Mesenteric fat pad (tissue), 1 donor: ENCODE measurements at places on chromosomes 2 and 18. TPM values are rescaled to one million over a fixed set of nuclear protein-coding genes. Genes with fewer than 3 reads are reported as not detected.

Gene HNMT
- total RNA-seq: 91.4 TPM

Gene MAB21L4
- not detected for total RNA-seq

Gene LYPD6B
- total RNA-seq: not detected

Gene TSN
- 50.1 TPM for total RNA-seq

Gene SERPINB8
- 18.9 TPM for total RNA-seq

Gene MDH1
- total RNA-seq: 392 TPM

Gene IRS1
- total RNA-seq: 17.0 TPM

Gene KIF1A
- not detected for total RNA-seq

Gene ARHGAP15
- 11.6 TPM for total RNA-seq

Gene SPATS2L
- total RNA-seq: 81.3 TPM

Gene PGAP1
- total RNA-seq: 14.6 TPM

Gene IL36B
- not detected for total RNA-seq

Gene TMEM17
- 1.4 TPM for total RNA-seq

Gene ESPNL
- total RNA-seq: 0.48 TPM

Gene CCDC141
- total RNA-seq: 6.4 TPM

Gene PID1
- total RNA-seq: 56.5 TPM

Gene HOXD13
- 1.1 TPM for total RNA-seq

Gene GLI2
- total RNA-seq: 4.1 TPM

Gene COL3A1
- total RNA-seq: 351 TPM

Gene TSHZ1
- 20.9 TPM for total RNA-seq

Gene GBX2
- total RNA-seq: not detected

Gene SLC11A1
- total RNA-seq: 122 TPM

Gene CHAC2
- 7.1 TPM for total RNA-seq

Gene PCBP1
- total RNA-seq: 399 TPM

Gene C2orf69
- total RNA-seq: 17.2 TPM

Gene LOXL3
- 8.2 TPM for total RNA-seq

Gene OTX1
- total RNA-seq: not detected

Gene PHOSPHO2
- 9.9 TPM for total RNA-seq

Gene DNAJC5G
- total RNA-seq: not detected

Gene MYOM1
- 3.9 TPM for total RNA-seq

Gene GYPC
- total RNA-seq: 175 TPM

Gene EPHA4
- 23.1 TPM for total RNA-seq

Gene HOXD9
- 6.1 TPM for total RNA-seq

Gene SLC14A1
- 1.2 TPM for total RNA-seq

Gene GPR45
- not detected for total RNA-seq

Gene GALR1
- 0.03 TPM for total RNA-seq

Gene RAX
- not detected for total RNA-seq

Gene C2orf78
- not detected for total RNA-seq

Gene RND3
- 225 TPM for total RNA-seq

Gene APCDD1
- total RNA-seq: 232 TPM

Gene TRAF3IP1
- total RNA-seq: 24.5 TPM

Gene C2orf80
- total RNA-seq: not detected

Gene COL4A3
- total RNA-seq: 0.67 TPM
